Esophagus mucosa (tissue), 1 donor: ENCODE measurements at places on chromosomes 13 and 19. TPM values are rescaled to one million over a fixed set of nuclear protein-coding genes. Genes with fewer than 3 reads are reported as not detected.

Gene PRDX2
- 304 TPM for total RNA-seq

Gene TMPRSS9
- total RNA-seq: not detected

Gene PSG1
- total RNA-seq: not detected

Gene NBEA
- total RNA-seq: 1.2 TPM

Gene APOC1
- total RNA-seq: 4.7 TPM

Gene C19orf33
- 272 TPM for total RNA-seq

Gene NLRP5
- total RNA-seq: not detected

Gene CCDC122
- 5.5 TPM for total RNA-seq

GRCh38 chr19:27765912-27766725, 1446.8 kb downstream of the UQCRFS1 start:
- no peak for ATAC-seq

DNA sequence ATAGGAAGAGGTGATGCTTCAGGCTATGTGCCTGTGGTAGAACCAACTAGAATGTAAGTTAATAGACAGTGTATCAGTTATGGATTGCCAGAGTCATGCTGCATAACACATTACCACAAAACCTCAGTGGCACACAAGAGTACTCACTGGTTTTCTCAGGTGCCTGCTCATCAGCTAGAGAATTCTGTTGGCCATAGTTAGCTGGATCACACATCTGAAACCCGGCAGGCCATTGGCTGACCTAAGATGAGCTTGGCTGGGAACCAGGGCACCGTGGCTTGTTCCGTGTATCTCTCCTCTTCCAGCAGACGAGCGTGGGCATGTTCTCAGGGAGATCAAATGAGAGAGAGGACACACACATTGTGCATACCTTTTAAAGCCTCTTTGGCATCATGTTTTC, 76.7 kb downstream of the TEX26 start:
- ATAC-seq: no peak

- ATAC-seq: no peak
Measured at GRCh38 chr13:35881360-35881759, 249.8 kb downstream of the DCLK1 start.

DNA sequence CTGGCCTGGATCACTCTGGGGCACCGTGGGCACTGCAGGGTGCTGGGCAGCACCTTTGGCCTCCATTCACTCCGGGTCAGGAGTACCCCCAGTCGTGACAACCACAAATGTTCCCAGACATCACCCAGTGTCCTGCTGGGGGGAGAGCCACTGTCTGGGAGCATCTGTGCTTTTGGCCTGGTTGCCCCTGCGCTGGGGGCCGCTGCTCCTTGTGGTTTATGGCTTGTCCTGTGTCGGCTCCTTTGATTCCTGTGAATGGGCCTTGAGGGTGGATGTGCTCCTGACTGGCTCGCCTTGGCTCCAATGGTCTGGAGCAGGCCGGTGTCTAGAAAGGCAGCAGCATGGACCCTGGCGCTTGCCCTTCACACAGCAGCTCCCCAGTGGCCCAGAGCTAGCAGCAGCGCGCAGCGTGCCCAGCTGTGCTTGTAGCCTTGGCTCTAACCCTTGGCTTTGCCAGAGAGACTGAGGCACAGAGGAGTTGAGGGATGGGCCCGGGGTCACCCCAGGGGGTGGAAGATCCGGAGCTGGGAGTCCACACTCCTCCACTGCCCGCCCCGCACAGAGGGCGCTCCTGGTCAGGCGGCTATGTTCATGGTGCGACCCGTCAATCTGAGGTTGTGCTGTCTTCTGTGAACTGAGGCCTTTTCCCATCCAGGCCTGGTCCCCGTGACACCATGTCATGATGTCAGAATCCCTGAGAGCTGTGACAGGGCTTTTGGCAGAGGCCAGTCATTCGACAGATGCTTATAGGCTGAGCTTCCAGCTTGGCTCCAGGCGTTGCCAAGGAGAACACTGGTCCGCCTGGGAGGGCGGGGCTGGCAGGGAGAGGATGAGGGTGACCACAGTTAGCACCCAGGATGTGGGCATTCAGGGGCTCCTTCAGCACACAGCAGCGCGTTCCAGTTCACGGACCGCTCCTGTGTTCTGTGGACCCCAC, 4.1 kb downstream of the DAZAP1 start:
- no peak for ATAC-seq

DNA sequence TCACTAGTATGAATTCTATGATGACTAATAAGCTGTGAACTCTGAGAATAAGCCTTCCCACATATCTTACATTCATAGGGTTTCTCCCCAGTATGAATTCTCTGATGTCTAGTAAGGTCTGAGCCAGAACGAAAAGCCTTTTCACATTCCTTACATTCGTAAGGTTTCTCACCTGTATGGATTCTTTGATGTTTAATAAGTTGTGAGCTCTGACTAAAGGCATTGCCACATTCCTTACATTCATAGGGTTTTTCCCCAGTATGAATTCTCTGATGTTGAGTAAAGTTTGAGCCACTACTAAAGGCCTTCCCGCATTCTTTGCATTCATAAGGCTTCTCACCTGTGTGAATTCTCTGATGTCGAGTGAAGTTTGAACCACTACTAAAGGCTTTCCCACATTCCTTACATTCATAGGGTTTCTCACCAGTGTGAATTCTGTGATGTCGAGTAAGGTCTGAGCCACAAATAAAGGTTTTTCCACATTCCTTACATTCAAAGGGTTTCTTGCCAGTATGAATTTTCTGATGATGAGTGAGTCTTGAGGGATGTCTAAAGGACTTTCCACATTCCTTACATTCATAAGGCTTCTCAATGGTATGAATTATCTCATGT, 30.7 kb upstream of the ZFP82 start:
- no peak for ATAC-seq

DNA sequence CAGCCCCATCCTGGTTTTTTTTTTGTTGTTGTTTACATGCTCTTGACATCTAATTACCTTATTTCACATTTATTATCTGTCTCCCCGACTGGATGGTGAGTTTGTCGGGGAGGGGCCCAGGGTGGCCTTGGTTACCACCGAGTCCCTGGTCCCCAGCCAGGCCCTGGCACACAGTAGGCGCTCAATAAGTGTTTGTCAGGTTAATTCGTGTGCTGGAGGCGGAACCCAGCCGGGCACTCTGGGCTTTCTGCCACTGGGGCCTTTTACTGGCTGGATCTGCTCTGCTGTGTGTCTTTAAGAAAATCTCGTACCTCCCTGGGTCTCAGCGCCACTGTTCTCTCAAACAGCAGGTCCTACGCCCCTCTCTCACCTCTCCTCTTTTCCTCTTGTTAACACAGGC, 4.6 kb downstream of the NRTN start:
- ATAC-seq: no peak

DNA sequence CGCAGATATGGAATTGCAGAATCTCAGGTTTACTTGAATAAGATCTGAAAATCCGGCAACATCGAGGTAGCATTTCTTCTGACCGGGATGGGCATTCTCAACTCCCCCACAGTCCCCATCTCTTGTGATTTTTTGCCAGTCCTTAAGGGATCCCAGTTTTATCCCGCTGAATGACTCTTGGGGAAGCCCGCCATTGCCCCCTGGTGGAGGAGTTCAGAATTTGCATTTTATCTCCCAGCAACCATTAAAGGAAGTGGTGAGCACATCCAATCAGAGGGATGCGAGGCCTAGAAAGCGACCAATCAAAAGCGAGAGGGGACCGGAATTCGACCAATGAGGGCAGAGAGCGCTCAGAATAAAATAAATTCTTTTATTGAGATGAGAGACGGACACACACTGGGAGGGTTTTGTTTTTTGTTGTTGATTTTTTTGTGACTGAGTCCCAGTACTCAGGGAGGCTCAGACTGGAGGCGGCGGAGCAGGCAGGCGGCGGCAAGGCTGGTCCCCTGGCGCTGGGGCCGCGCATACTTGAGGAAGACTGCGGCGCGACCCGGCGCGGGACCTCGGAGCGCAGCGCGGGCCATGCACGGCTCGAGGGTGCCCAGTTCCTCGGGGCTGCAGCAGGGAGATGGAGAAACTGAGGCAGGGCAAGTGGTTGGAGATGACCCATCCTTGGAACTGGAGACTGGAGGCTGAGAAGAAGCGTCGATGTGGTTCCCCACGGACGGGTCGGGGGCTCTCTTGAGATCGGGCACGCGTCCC, 3.9 kb upstream of the TTC9B start:
- ATAC-seq: peak; percentile 60

GRCh38 chr13:107118506-107118905, 550.6 kb upstream of the ARGLU1 start:
- ATAC-seq: no peak

DNA sequence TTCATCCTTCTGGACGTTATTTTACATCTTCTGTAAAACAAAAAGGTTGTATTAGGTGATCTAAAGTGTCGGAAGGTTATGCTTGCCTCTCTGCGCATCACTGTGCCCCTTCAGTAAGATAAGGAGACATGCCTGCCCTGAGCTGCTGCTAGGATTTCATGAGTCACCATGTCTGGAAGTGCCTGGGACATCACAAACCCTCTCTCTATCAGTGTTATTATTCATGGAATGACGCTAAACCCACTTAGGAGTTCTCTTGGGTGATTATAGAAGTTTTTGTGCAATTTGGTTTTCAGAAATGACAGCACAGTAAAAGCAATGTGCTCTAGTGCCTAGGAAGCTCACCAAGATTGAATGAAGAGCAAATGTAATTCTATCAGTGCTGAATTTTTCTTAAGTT, 617.7 kb downstream of the DCT start:
- no peak for ATAC-seq

- no peak for ATAC-seq
Measured at GRCh38 chr13:111314852-111315251, 5.6 kb upstream of the TEX29 start.

DNA sequence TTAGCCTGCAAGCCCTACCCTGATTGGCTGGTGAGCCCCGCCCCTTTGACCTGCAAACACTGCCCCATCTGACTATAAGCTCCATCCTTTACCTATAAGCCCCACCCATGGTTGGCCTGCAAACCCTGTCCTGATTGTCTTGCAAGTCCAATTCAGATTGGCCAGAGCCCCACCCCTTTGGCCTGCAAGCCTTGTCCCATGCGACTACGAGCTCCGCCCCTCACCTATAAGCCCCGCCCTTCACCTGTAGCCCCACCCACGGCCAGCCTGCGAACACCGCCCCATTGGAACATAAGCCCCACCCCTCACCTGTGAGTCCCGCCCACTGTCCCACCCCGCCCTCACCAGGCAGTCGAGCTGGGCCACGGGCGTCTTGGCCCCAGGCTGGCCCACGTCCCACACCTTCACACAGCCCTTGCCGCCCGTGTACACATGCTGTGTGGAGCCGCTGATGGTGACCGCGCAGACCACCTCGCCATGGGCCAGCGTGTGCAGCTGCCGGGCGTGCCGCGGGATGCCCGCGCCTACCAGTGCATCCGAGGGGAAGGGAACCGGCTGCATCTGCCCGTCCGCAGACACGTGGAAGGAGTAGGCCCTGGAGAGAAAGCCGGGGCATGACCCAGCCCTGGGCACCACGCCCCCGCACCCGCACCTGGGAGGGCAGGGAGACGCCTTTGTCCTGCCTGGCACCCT, 22.9 kb downstream of the TLE2 start:
- ATAC-seq: peak; percentile 35

- no peak for ATAC-seq
Measured at GRCh38 chr13:74202129-74202813, 68.1 kb upstream of the KLF12 start.

DNA sequence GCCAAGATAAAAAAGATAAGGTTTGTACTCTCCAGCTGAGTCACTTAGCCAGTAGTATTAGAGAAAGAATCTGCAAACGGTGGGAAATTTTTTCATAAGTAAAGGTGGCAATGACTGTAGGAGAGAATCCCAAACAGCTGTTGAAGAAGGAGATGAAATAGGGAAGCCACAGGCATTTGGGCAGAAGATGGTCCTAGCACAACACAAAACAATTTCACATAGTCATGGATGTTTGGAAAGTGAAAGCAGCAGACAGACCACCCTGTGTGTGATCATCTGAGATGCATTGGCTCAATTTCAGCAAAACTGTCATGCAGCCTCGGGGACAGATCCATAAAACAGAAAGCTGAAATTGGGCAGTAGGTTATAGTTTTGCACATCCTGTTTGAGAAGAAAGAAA, 2832.4 kb downstream of the PCDH9 start:
- no peak for ATAC-seq

GRCh38 chr19:54739587-54740497, 1.5 kb downstream of the KIR2DL3 start:
- no peak for ATAC-seq

- no peak for ATAC-seq
Measured at GRCh38 chr13:81104035-81104715, 763.2 kb upstream of the SPRY2 start.

- no peak for ATAC-seq
Measured at GRCh38 chr13:101640788-101641400, 188.4 kb downstream of the ITGBL1 start.

- no peak for ATAC-seq
Measured at GRCh38 chr13:43127827-43128226, 104.4 kb downstream of the DNAJC15 start.

- no peak for ATAC-seq
Measured at GRCh38 chr13:67033170-67033569, 197.0 kb downstream of the PCDH9 start.

DNA sequence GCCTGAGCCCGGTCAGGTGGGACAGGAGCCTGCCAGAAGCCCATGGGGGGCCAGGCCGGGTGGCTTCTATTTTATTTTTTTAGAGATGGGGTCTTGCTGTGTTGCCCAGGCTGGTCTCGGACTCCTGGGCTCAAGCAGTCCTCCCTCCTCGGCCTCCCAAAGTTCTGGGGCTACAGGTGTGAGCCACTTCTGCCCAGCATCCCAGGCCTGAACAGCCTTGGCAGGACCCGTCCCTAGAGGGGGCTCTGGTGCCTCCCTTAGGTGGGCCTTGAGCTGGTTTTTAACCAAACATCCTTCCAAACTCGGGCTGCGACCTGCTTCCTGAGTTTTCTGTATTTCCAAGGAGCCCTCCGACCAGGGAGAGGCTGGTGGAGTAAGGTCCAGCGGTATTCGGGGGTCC, 10.5 kb downstream of the COMP start:
- ATAC-seq: no peak

DNA sequence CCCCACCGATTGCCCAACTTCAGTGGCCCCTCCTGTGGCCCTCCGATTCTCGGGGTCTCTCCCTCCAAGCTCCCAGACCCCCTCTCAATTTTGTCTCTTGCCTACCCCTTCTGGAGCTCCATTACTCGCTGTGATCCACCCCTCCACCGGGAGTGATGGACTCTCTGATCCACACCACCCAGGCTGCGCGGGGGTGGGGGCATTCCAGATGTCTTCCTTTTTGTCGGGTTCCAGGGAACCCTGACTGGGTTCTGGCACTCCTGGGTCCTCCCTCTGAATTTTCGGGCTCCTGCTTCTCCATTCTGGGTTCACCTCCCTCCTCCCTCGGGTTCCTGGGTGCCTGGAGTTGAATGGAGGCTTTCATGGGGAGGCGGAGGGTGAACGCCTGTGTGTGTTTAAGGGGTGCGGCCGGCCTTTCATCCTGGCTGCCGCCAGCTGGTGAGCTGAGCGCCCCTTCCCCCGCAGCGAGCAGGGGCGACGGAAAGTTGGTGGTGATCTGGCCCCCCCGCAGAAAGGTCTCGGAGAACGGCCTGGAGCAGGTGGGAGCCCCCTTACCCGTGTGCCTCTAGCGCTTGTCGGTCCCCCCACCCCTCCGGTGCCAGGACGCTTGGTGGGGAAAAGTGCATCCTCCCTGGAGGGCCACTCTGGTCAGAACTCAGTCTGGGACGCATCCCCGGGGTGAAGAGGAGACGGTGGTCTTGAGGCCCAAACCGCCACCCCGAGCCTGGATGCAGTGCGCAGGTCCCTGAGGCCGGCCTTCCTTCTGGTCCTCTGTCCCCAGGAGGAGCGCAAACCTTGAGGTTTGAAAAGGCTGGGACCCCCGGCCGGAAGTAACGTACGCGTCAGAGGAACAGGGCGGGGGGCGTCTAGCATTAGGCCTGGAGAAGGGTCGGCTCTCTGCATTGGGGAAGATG, 1.6 kb downstream of the MISP3 start:
- peak; percentile 41 for ATAC-seq

GRCh38 chr13:50829896-50830295, 13.6 kb downstream of the DLEU7 start:
- no peak for ATAC-seq

GRCh38 chr13:81314461-81314860, 973.5 kb upstream of the SPRY2 start:
- ATAC-seq: no peak
